ENCODE measurements at places on chromosomes 2 and 18. TPM values are rescaled to one million over a fixed set of nuclear protein-coding genes. Genes with fewer than 3 reads are reported as not detected.

The MAPRE2 gene
- total RNA-seq, result 28.6 TPM

DNA sequence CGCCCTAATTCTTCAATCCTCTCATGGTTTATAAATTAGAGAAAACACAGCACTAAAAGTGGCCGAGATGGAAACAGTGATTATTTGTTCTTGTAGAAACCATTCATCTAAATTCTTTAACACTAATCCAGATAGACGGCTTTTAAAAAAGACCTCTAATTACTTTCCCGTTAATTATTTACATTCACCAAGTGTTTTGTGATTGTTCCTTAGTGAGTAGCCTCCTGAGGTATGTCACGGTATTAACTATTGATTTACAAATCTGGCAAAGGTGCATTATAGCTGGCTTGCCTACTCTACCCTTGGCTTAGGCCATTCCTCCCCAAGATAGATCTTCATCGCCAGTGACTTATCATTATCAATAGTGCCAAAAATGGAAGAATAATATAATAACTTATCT is 436.4 kb upstream of the ST6GAL2 start:
- no peaks in the 10 kb centered on the region for H3K27me3 ChIP-seq
- H3K27ac ChIP-seq, result no peak overlapping the region
- no peak overlapping the region for H3K4me3 ChIP-seq
- no peak for DNase-seq
- peaks cover 9% of the 10 kb centered on the region for H3K4me1 ChIP-seq

- H3K27me3 ChIP-seq, result no peaks in the 10 kb centered on the region
- no peak overlapping the region for H3K4me3 ChIP-seq
- H3K4me1 ChIP-seq, result no peaks in the 10 kb centered on the region
- no peak for DNase-seq
- H3K27ac ChIP-seq, result no peak overlapping the region
- H3K36me3 ChIP-seq, result no peaks in the 10 kb centered on the region
Measured at GRCh38 chr18:44630118-44630517, 50.6 kb upstream of the SETBP1 start.

- no peaks in the 10 kb centered on the region for H3K4me1 ChIP-seq
- DNase-seq, result no peak
Measured at GRCh38 chr2:68423966-68424650, 43.0 kb downstream of the FBXO48 start.

- DNase-seq, result no peak
- H3K27me3 ChIP-seq, result no peaks in the 10 kb centered on the region
- no peak overlapping the region for H3K4me3 ChIP-seq
- no peak overlapping the region for H3K27ac ChIP-seq
Measured at GRCh38 chr2:241906826-241907570, 37.5 kb downstream of the RTP5 start.

GRCh38 chr2:230658877-230659652 is 53.6 kb upstream of the CAB39 start:
- DNase-seq, result no peak
- no peaks in the 10 kb centered on the region for H3K36me3 ChIP-seq
- no peaks in the 10 kb centered on the region for H3K4me1 ChIP-seq
- H3K27me3 ChIP-seq, result no peaks in the 10 kb centered on the region

DNA sequence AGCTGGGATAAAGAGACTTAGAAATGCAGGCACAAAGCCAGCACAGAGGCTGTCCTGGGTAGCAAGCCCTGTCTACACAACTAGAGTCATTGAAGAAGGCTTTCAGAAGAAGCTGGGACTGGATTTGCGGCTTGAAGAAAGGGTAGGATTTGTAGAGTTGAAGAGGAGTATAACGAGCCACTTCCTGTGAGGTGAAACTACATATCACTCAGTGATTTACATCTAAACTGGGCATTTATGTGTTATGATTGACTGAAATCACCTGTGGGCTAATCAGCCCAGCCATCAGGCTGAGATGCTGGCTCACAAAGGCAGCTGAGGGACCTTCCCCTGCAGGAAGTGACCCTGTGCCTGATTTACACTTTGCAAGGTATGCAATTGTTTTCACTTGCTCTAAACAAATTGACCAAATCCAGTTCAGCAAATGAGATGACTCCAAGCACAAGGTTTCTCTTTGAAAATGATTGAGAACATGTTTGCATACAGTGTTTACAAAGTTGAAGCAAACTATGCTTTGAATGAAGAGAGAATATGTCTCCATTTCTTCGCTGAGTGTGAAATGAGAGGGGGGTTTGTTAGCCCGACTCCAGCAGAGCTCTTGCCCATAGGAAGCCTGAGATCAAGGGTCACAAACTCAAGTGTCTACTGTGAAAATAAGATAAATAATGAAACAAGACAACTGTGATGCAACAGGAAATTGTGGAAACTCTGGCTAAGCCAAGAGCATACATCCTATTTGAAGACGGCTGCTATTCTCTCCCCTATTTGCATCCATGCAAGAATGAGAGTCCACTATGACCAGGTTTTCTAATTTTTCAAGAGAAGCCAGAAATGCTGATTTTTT is 69.3 kb upstream of the HK2 start:
- no peak for DNase-seq
- H3K4me3 ChIP-seq, result no peak overlapping the region
- H3K4me1 ChIP-seq, result no peaks in the 10 kb centered on the region
- no peaks in the 10 kb centered on the region for H3K36me3 ChIP-seq

DNA sequence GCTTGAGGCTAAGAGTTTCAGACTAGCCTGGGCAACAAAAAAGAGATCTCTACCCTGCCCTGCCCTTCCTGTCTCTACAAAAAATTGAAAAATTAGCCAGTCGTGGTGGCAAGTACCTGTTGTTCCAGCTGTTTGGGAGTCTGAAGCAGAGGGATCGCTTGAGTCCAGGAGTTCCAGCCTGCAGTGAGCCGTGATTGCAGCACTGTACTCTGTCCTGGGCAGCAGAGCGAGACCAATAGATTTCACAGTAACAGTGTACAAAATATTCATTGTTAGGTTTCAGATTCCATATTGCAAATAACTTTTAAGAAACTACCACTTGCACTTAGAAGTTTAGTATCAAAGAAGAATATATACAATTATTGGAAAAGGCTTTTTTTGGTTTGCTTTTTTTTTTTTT is 54.3 kb downstream of the B3GNT2 start:
- no peak overlapping the region for H3K4me3 ChIP-seq
- H3K27me3 ChIP-seq, result no peaks in the 10 kb centered on the region
- H3K27ac ChIP-seq, result no peak overlapping the region
- H3K4me1 ChIP-seq, result no peaks in the 10 kb centered on the region
- no peak for DNase-seq

DNA sequence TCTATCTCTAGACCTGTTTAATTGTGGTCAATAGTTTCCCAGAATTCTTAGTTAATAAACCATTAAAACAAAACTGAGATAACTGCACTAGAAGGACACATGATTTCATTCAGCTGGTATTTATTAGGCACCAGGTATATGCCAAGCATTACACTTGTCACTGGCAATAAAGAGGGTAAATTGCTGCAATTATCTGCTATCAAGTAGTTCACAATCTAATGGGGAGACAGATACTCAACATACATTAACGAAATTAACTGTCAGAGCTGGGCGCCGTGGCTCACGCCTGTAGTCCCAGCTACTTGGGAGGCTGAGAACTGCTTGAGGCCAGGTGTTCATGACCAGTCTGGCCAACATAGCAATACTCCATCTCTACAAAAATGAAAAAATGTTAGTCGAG is 71.7 kb upstream of the WIPF1 start:
- no peak overlapping the region for H3K4me3 ChIP-seq
- H3K27me3 ChIP-seq, result no peaks in the 10 kb centered on the region
- no peak overlapping the region for H3K27ac ChIP-seq
- H3K36me3 ChIP-seq, result peaks cover 18% of the 10 kb centered on the region

DNA sequence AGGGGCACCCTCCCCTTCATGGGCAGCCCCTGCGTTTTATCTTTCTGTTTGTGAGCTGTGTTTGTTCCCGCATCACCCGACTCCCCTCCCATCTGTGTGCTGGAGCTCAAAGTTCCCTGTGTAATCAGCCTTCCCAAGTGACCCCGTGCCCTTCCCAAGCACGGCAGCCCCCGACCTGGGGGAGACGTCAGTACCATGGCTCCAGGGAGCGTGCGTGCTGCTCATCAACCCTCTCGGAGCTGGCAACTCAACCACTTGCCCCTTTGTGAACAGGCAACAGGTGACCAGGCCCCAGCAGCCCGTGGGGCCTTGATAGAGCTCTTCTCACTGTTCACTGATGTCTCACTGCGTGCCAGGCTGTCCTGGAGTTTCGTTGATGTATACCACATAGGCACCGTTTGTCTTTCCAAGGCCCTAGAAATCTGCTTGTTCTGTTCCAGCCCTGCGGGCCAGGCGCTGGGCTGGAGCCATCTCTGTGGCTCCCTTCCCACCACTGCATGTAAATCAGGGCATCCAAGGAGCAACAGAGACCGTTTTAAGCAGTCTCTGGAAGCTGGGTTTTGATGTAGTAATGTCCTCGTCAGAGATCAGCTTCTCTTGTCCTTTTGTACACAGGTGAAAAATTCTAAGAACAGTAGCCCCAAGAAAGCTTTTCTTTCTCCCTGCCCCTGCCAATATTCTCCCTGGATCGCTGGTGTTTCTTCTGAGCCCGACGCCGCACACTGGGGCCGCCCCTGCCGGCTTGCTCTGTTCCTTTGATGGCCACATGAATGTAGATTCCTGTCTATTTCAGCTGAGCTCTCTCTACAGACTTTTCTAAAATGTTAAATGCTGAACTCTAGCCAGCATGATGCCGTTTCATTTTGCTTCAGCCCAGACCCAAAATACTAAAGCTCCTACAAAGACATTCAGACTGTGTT is 107.0 kb upstream of the PTPRM start:
- peak overlapping the region; percentile 19 for H3K4me3 ChIP-seq
- no peaks in the 10 kb centered on the region for H3K36me3 ChIP-seq
- no peak overlapping the region for H3K27ac ChIP-seq
- H3K27me3 ChIP-seq, result no peaks in the 10 kb centered on the region

DNA sequence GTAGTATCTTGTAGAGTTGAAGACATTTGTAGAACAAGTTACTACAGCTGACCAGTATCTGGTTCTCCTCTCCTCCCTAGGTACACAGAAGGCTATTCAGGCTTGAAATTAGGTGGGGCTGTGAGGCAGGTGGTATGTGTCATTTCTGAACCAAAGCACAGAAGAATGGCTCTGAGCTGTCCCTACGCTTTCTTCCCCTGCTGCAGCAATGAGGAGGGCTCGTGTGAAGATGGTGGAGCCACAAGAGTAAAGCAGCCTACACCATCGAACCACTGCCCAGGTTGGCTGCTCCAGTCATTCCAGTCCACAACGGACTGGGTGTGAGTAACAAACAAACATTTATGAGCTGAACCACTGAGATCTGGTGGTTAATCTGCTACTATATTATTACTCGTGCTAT is 148.9 kb downstream of the DTNB start:
- no peak overlapping the region for H3K4me3 ChIP-seq
- no peaks in the 10 kb centered on the region for H3K27me3 ChIP-seq
- no peak overlapping the region for H3K27ac ChIP-seq
- H3K4me1 ChIP-seq, result no peaks in the 10 kb centered on the region
- H3K36me3 ChIP-seq, result no peaks in the 10 kb centered on the region

DNA sequence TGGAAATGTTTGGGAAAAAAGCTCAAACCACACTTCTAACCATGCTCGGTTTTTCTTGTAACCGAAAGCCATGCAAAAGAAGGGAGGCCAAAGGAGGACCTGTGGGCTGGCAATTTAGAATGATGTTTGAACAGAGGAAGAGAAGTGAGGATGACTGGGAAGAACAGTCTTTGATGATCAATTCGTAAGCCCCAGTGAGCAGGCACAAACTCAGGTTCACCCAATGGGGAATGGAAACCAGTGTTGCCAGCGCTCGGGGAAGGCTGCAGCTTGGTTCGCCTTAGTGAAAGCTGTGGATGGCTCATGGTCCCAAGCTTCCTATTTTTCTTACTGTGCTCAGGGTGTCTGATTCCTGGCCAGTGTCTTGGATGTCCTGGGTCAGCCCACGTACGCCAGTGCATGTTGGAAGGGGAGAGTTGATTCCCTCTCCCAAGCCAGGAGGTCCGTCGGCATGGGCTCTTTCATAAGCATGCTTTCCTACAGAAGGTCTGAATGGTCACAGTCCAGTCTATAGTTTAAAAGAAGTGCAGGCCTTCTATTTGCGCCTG is 79.2 kb downstream of the VAPA start:
- no peak overlapping the region for H3K27ac ChIP-seq
- no peaks in the 10 kb centered on the region for H3K4me1 ChIP-seq
- no peaks in the 10 kb centered on the region for H3K27me3 ChIP-seq
- no peak overlapping the region for H3K4me3 ChIP-seq

The AQP12A gene
- total RNA-seq, result not detected

- H3K27ac ChIP-seq, result no peak overlapping the region
- no peaks in the 10 kb centered on the region for H3K27me3 ChIP-seq
- no peak for DNase-seq
- H3K4me3 ChIP-seq, result no peak overlapping the region
Measured at GRCh38 chr2:50556934-50557575, 474.9 kb downstream of the NRXN1 start.

DNA sequence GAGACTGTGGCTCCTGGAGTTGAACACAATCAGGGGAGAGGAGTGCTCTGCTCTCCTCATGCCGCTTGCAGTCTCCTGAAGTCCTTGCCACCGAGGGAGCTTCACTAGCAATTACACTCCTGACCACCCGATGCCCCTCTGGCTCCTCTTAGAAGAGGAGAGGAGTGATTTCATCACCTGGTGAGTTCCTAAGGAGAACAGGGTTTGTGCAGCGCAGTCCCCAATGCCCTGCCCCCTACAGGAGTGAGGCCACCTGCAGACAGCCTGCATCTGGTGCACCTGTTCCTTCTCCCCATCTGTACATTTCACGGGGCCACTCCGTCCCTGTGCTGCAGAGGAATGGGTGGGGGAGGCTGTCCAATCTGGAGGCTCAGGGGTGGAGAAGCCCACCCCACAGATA is 267.2 kb downstream of the HRH4 start:
- no peaks in the 10 kb centered on the region for H3K36me3 ChIP-seq
- H3K27me3 ChIP-seq, result no peaks in the 10 kb centered on the region
- no peak overlapping the region for H3K27ac ChIP-seq
- no peak for DNase-seq
